ENCODE measurements at places on chromosomes 2 and 18.

- no peak for DNase-seq
These were observed 140.4 kb downstream of the ANKRD44 start for GRCh38 chr2:197170208-197170607.

GRCh38 chr2:114661971-114662939, 219.8 kb downstream of the DPP10 start:
- DNase-seq: peak; percentile 16

GRCh38 chr18:57834616-57835015, 31.5 kb upstream of the ATP8B1 start:
- no peak for DNase-seq

- no peak for DNase-seq
These were observed 192.5 kb upstream of the FAM98A start for GRCh38 chr2:33791625-33792024.

DNA sequence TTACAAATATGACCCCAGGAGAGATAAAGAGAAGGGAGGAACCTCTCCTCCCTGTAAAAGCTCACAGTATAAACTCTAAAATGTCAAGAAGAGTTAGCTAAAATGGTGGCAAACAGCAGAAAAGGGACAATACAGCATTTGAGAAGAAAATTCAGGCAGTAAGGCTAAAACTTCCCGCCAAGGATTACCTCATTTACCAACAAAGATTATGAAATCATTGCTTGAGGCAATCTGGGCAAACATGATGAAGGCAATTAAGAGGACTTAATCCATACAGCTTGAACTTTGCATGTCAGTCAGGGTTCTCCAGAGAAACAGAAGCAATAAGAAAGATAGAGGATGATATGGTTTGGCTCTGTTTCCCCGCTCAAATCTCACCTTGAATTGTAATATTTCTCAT, 81.4 kb downstream of the CMPK2 start:
- DNase-seq: no peak

GRCh38 chr2:64970495-64970894, 18.7 kb upstream of the SLC1A4 start:
- no peak for DNase-seq

- DNase-seq: no peak
These were observed 149.3 kb downstream of the COL6A3 start for GRCh38 chr2:237264480-237265219.

DNA sequence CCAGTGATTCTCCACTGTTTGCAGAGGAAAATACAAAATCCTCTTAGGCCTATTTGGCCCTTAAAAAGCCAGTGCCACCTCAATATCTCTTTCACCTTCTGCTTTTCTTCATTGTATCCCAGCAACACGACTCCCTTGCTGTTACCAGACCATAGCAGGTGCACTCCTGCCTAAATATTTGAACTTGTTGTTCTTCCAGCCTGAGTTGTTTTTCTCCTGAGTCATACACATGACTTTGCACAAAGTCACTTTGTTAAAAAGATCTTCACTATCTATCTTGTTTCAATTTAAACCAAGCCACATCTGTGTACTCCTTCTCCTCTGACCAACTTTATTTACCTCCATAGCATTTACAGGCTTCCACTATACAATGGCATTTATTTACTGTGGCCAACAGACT, 103.6 kb downstream of the LRRTM4 start:
- DNase-seq: no peak

GRCh38 chr18:72581976-72582375, 37.8 kb upstream of the CBLN2 start:
- no peak for DNase-seq

- no peak for DNase-seq
These were observed 41.6 kb upstream of the TFCP2L1 start for GRCh38 chr2:121326628-121327027.

GRCh38 chr2:62089658-62090057, 106.3 kb upstream of the B3GNT2 start:
- no peak for DNase-seq

DNA sequence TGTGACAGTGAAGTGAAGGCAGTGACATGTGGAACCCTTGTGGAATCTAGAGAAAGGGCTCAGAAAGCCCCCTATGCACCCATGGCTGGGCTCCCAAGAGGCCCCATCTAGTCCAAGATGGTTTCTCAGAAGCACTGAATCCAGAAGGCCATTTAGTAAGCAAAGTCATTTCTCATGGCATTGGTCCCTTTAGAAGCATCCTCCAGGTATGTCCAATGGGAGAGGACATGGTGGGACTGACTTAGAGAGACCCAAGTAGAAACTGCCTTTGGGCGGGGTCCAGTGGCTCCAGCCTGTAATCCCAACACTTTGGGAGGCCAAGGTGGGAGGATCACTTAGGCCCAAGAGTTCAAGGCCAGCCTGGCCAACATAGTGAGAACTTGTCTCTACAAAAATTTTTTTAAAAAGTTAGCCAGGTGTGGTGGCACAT, 72.5 kb upstream of the RMDN2 start:
- no peak for DNase-seq

- DNase-seq: no peak
These were observed 27.5 kb downstream of the OSBPL1A start for GRCh38 chr18:24370120-24370519.

DNA sequence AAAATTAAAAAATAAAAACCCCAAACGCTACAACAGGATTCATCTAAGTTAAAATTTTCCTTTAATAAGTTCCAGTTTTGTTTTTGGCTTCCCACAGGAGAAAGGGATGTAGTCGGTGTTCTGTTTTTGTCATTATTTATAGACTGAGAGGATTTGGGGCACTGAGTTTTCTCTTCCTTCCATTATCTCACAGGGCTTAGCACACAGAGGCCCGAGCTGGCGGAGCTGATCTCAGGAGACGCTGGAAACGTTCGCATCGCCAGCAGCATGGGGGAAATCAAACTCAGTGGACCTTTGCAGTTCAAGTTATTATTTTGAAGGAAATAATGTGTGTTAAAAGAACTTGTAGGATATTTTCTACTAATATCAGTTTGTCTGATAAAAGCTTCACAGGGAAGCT, 669.7 kb upstream of the SALL3 start:
- DNase-seq: no peak

GRCh38 chr18:42268186-42268725, 313.2 kb downstream of the PIK3C3 start:
- DNase-seq: no peak

DNA sequence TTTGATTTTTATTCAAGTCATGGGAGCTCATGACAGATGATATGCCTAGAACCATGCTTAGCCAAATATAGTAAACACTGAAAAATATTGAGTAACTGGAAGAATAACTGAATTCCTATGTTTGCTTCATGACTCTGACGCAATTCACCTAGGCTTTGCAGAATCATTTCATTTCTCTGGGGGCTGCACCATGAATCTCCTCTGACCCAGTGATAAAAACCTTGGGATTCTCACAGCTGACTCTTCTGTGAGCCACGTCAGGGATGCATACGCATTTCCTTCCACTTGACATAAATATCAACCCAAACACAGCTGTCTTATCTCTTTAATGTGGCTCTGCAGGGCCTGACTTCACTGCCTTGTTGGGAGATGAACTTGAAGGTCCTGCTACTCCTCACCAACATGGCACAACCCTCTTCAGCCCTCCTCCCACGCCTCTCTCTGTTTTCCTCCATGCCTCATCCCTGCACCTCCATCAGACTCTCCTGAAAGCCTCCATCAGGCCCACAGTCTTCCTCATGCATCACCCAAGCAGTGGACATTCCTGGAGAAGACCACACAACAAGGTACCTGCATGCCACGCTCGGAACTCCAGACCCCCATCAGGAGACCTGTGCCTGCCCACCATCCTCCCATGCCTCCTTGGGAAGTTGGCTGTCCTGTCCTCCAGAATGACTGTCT, 29.8 kb downstream of the COL6A3 start:
- DNase-seq: no peak

Data from left ventricle myocardium inferior (tissue), 1 donor.